Body of pancreas (tissue), 4 donors: ENCODE measurements at places on chromosomes 3 and 15. TPM values are rescaled to one million over a fixed set of nuclear protein-coding genes. Genes with fewer than 3 reads are reported as not detected.

DNA sequence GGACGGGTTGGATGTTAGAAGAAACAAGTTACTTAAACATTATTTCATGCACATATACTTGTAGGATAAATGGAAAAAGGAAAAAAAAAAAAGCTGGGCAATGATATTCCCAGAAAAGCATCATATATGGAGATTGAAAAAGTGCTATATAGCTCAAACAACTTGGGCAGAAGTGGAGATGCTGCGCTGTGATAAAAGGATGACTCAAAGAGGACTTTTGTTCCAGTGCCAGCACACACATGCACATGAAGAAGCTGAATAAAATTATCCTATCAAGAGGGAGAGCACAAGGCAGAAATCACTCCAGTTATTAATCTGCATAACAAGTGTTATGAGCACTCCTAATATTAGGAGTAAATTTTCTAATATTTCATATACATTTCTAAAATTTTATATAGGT lies 30.9 kb downstream of the FRMD4B start:
- no peak for DNase-seq
- H3K36me3 ChIP-seq = no peaks in the 10 kb centered on the region
- H3K4me3 ChIP-seq = no peak overlapping the region
- no peak overlapping the region for H3K27ac ChIP-seq
- no peaks in the 10 kb centered on the region for H3K4me1 ChIP-seq
- H3K27me3 ChIP-seq = no peaks in the 10 kb centered on the region

The CKMT1B gene
- 13.5 TPM for total RNA-seq

The FEZF2 gene
- not detected for total RNA-seq

The IL12A gene
- total RNA-seq = 0.26 TPM

DNA sequence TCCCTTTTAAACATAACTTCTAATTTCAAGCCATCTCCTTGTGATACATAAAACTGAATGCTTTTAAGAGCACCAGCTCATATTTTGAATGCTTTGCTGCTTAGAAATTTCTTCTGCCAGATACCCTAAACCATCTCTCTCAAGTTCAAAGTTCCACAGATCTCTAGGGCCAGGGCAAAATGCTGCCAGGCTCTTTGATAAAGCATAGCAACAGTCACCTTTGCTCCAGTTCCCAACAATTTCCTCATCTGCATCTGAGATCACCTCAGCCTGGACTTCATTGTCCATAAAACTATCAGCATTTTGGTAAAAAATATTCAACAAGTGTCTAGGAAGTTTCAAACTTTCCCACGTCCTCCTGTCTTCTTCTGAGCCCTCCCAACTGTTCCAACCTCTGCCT lies 17.5 kb downstream of the OSTN start:
- no peak overlapping the region for H3K4me3 ChIP-seq
- no peak overlapping the region for H3K27ac ChIP-seq
- no peak for DNase-seq
- H3K27me3 ChIP-seq = no peaks in the 10 kb centered on the region
- H3K4me1 ChIP-seq = no peaks in the 10 kb centered on the region
- no peaks in the 10 kb centered on the region for H3K36me3 ChIP-seq

DNA sequence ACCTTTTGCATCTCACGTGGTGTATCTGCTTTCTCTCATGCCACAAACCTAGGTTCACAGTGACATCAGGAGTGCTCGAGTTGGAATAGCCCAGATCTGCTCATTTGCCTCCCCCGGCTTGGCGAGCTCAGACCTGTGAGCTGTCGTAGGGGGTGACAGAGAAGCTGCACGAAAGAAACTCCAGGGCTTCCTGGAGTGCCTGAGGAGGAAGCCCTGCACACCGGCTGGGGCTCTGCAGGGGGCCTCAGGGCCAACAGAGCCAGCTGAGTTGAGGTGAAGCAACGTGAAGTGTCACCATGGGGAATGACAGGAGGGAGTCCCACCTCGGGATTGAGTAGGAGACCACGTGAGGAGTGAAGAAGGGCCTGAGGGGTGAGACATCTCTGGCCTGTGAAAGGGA lies 62.5 kb downstream of the RPN1 start:
- no peak overlapping the region for H3K27ac ChIP-seq
- no peak for DNase-seq
- no peaks in the 10 kb centered on the region for H3K36me3 ChIP-seq
- no peak overlapping the region for H3K4me3 ChIP-seq

- H3K27me3 ChIP-seq = no peaks in the 10 kb centered on the region
- no peak overlapping the region for H3K4me3 ChIP-seq
- DNase-seq = no peak
- H3K27ac ChIP-seq = no peak overlapping the region
- no peaks in the 10 kb centered on the region for H3K36me3 ChIP-seq
- H3K4me1 ChIP-seq = no peaks in the 10 kb centered on the region
Observed at GRCh38 chr3:68880632-68881031, 51.7 kb downstream of the TAFA4 start.

GRCh38 chr3:9795207-9795606 lies 2.3 kb downstream of the ARPC4 start:
- no peak for DNase-seq
- peaks cover 9% of the 10 kb centered on the region for H3K36me3 ChIP-seq
- H3K4me3 ChIP-seq = no peak overlapping the region

- peak overlapping the region; percentile 88 for H3K4me3 ChIP-seq
- H3K36me3 ChIP-seq = no peaks in the 10 kb centered on the region
- no peaks in the 10 kb centered on the region for H3K27me3 ChIP-seq
- H3K4me1 ChIP-seq = peaks cover 21% of the 10 kb centered on the region
Observed at GRCh38 chr3:182979674-182980191, 605 bp downstream of the DCUN1D1 start.

The ALG1L2 gene
- not detected for total RNA-seq

DNA sequence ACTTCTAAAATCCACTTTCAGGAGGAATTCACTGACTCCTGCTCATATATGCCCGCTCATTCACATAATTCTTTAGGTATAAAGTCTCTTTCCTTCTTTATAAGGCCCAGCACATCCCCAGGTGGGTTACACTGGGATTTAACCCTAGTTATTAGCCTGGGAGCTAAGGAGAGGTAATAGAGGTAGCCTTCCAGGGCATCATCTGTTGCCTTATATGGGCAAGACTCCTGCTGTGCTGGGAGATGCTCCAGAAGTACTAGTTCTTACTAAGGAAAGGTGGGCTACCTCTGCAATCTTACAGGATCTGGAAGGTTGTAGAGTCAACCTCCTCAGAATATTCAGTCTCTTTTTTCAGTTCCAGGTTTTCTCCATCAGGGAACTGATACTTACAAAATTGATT lies 13.1 kb upstream of the IFT57 start:
- no peaks in the 10 kb centered on the region for H3K27me3 ChIP-seq
- no peak overlapping the region for H3K27ac ChIP-seq
- no peak for DNase-seq
- no peak overlapping the region for H3K4me3 ChIP-seq
- H3K36me3 ChIP-seq = no peaks in the 10 kb centered on the region

GRCh38 chr3:142022381-142022780 lies 127.0 kb downstream of the TFDP2 start:
- no peaks in the 10 kb centered on the region for H3K27me3 ChIP-seq
- no peaks in the 10 kb centered on the region for H3K36me3 ChIP-seq
- H3K27ac ChIP-seq = no peak overlapping the region

- H3K27me3 ChIP-seq = no peaks in the 10 kb centered on the region
- no peak overlapping the region for H3K27ac ChIP-seq
- no peaks in the 10 kb centered on the region for H3K36me3 ChIP-seq
- peaks cover 18% of the 10 kb centered on the region for H3K4me1 ChIP-seq
Observed at GRCh38 chr15:74802290-74802689, 10.3 kb upstream of the LMAN1L start.

The ACTRT3 gene
- total RNA-seq = 0.52 TPM

The ITGA11 gene
- total RNA-seq = 1.0 TPM

DNA sequence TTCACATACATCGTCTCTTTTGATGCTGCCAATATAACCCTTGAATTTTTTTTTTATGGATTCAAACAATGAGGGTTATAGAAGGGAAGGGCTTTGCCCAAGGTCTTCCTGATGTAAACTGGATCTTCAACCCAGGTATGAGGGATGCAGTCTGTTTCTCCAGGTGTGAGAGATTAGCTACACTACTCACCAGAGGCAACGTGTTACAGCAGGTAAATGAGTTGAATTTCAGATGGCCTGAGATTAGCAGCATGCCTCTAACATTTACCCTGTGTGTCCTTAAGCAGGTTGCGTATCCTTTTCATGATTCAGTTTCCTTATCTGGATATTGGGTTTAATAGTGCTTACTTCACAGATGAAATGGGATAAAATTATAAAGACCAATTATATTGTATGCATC lies 1.9 kb downstream of the RTP4 start:
- peaks cover 7% of the 10 kb centered on the region for H3K4me1 ChIP-seq
- DNase-seq = no peak
- H3K36me3 ChIP-seq = no peaks in the 10 kb centered on the region

The GXYLT2 gene
- total RNA-seq = 5.6 TPM

DNA sequence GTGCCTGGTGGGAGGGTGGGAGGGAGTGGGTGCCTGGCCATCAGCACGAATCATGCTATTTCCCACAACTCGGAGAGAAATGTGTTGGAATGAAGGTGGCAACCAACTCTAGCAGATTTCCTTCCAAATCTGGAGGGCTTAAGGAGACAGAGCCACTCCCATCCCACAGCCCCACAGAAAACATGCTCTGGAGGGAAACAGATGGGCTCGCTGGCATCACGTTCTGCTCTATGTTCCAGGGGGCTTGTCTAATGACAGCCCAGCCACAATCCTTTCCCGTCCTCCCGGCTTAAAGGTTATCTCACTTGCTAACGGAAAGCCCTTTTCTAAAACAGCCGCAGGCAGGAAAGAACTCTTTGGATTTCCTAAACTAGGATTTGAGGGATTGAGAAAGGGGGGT lies 65.3 kb downstream of the ADAMTS17 start:
- H3K36me3 ChIP-seq = no peaks in the 10 kb centered on the region
- H3K4me3 ChIP-seq = no peak overlapping the region
- DNase-seq = no peak
- no peaks in the 10 kb centered on the region for H3K4me1 ChIP-seq
- H3K27ac ChIP-seq = no peak overlapping the region

DNA sequence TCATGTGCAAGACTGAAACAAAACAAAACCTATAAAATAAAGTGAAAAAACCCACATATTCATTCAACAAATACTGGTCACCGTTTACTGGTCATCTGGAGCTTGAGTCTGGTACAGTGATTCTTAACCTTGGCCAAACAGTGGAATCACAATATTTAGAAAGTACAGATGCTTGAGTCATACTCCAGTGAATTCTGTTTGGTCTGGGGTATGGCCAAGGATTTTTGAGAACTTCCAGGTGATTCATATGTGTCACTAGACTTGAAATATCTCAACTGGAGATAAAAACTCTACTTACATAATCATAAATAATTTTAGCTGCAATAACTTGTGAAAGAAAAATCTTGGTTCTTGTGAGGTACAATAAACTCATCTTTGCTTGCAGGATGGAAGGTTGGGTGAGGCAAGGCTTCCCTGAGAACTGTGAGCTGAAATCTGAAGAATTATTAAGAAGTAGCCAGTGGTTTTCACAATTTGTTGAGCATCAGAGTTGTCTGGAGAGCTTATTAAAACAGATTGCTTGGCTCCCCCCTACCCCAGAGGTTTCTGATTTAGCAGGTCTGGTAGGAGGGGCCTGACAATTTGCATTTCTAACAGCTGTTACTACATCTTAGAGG lies 9.6 kb downstream of the NEK11 start:
- no peaks in the 10 kb centered on the region for H3K4me1 ChIP-seq
- H3K36me3 ChIP-seq = no peaks in the 10 kb centered on the region
- no peaks in the 10 kb centered on the region for H3K27me3 ChIP-seq
- no peak for DNase-seq
- H3K27ac ChIP-seq = no peak overlapping the region
- H3K4me3 ChIP-seq = no peak overlapping the region

The SLC6A1 gene
- 0.26 TPM for total RNA-seq

DNA sequence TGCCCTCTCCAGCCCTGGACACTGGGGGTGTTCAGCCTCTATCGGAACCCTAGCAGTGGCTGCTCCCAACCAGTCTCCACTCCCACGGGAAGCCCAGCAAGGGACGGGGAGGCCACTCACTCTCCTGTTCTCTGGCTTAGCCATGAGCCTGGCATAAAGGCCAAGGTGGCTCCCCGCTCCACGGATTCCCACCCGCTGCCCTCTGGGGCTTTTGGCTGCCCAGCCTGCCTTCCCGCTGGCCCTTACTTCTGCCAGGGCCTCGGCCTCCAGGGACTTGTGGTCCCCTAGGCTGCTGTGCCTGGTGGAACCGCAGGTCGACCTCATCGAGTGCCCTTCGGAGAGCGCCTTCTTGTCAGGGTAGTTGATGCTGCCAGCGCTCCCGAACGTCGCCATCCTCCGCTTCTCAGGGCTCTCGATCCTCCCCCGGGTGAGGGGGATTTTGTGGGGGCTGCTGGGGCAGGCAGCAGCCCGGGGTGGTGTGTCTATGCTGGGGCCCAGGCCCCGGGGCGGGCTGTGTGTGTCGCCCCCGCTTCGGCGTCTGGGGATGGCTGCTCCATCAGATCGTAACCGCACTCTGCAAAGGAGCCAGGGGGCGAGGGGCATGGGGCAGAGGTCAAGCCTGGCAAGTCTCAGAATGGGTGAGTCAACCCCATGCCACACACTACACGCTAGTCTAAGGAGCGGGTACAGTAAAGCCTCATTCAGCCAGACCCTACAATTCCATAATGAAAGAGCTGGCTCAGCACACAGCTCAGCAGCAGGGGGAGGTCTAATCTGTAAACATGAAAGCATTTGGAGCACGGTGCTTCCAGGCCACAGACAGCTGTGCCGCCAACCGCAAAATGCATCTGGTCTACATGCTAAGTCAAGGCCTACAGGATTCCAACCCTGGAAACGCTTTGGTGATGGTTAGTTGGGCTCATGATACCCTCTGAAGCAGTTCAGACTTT lies 27.3 kb upstream of the RAD18 start:
- H3K4me3 ChIP-seq = no peak overlapping the region
- no peaks in the 10 kb centered on the region for H3K36me3 ChIP-seq
- H3K4me1 ChIP-seq = no peaks in the 10 kb centered on the region
- DNase-seq = no peak

- no peaks in the 10 kb centered on the region for H3K27me3 ChIP-seq
- no peak overlapping the region for H3K27ac ChIP-seq
- no peak for DNase-seq
- no peak overlapping the region for H3K4me3 ChIP-seq
Observed at GRCh38 chr15:41975669-41976068, 3.3 kb upstream of the EHD4 start.

The RASGRF1 gene
- total RNA-seq = 1.0 TPM

DNA sequence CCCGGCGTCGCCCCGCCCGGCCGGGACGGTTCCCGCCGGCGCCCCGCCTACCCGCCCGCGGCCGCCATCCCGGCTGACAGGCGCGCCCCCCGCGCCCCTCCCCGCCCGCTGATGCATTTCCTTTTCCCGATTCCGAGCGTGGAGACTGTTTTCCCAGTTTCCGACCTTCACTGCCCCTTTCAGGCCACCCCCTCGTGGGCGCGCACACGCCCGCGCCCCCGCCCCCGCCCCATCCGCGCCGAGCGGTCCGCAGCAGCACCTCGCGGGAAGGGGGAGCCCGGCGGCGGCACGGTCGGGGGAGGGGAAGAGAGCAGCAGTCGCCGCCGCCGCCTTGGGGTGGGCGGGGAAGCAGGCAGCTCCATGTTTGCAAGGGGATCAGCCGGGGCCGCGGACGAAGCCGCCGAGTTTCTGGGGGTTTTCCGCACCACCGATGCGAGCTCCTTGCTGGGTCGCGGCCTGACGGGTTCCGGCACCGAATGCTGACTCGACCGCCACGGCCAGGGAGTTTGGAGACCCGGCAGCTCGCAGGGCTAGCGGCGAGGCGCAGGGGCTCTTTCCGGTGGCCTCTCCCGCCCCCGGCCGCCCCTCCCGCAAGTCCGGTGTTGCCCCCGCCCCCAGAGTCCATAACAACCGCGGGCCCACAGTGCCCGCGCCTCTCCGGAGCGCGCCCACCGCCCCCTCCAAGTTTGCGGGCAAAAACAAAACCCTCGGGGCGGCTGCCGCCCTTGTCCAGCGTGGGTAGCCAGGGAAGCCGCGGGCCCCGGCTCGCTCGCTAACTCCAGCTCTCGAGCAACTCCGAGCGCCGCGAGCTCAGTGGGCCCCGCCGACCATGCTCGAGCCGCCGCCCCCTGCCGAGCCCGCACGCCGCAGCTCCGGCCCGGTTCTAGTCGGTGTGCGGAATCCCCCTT lies 3.2 kb upstream of the SIN3A start:
- H3K4me3 ChIP-seq = peak overlapping the region; percentile 91
- no peaks in the 10 kb centered on the region for H3K36me3 ChIP-seq
- H3K4me1 ChIP-seq = peaks cover 14% of the 10 kb centered on the region
